Stimulated activated CD8-positive, alpha-beta memory T cell treated with anti-CD3 and anti-CD28 coated beads, Interleukin-7, amount 100 ng/mL, for 1 hour (primary cell): ENCODE measurements at places on chromosomes 13 and 19.
A peak's percentile ranks its signal among the peaks of the same experiment; 100 is the strongest.

GRCh38 chr13:101490406-101491015 lies 38.0 kb downstream of the ITGBL1 start:
- no peak for DNase-seq

GRCh38 chr19:31555634-31556215 lies 206.5 kb upstream of the TSHZ3 start:
- DNase-seq: no peak

DNA sequence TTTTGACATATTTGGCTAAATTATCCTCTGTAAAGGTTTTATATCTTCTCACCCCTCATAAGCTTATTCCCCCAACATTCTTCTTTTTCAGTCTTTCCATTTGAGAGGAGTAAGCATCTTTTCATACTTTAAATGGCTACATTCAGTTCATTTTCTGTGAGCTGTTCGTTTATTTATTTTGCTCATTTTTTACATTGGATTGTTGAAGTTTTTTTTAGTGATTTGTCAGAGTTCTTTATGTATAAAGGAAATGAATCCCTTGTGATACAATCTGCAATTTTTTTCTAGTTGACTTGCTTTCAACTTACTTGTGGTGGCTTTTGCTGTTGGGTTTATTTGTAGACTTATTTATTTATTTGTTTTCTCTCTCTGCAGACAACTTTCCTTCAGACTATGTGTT lies 250.3 kb downstream of the DLEU7 start:
- DNase-seq: no peak

DNA sequence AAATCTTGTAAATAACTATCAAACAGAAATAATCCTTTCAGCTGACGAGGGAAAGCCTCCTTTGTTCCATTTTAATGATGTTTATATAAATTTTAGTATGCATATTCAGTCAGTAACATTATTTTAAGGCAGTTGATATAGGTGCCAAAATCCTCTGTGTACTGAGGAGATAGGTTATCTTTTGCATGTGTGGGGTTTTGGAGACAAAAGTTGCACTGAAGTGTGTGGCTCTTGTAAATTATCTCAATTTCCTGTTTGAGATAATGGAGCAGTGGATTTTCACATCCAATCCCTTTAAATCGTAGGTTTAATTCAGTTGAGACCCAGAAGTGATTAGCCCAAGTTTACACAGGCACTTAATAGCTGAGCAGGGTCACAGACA lies 106.6 kb downstream of the RGCC start:
- no peak for DNase-seq

- DNase-seq: no peak
Observed at GRCh38 chr13:76717092-76717491, 169.1 kb downstream of the KCTD12 start.

GRCh38 chr19:47657719-47658118 lies 48.8 kb downstream of the BICRA start:
- DNase-seq: no peak

GRCh38 chr13:102020611-102021216 lies 381.1 kb downstream of the FGF14 start:
- no peak for DNase-seq

DNA sequence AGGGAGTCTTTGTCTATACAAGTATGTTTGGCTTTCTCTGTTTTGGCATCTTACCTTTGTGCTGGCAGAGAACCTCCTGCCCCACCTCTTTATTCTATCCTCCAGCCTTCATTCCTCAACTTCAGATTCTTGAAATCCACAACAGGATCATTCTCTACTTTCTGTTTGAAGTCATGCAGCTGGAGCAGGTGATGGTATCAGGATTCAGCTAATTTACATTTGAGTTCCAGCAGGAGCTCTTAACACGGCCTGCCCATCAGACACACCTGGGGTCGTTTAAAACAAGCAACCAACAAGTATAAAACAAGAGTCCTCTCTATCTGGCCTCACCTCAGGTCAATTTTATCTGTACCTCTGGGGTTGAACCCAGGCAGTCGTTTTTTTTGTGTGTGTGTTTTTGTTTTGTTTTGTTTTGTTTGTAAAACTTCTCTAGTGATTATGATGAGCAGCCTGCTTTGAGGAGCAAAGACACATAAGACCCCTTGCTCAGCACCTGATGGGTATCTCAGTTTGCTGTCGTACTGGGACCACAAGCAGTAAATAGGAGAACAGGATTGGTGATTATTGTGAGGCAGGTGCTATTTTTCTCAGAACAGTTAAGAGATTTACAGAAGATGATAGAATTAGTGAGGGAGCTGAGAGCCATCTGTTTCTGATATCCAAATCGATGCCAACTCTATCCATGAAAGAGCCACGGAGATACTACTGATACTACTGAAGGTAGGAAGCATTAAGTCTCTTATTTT lies 78.4 kb downstream of the GPC6 start:
- DNase-seq: no peak

DNA sequence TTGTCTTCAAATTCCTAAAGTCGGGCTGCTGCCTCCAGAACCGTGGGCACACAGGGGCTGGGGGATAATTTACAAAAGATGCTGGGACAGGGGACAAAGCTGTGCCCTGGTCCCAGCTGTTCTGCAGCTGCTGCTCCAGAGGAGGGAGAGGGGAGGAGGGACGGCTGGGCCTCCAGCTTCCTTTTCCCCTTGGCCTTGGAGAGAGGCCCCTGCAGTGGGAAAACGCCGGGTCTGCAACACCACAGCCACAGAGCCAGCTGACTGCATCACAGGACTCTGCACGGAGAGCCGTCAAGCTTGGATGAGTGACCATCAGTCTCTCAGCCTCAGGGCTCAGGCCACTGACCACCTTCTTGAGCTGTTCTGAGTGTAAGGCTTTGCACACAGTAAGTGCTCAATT lies 6.1 kb downstream of the DOCK6 start:
- DNase-seq: no peak

DNA sequence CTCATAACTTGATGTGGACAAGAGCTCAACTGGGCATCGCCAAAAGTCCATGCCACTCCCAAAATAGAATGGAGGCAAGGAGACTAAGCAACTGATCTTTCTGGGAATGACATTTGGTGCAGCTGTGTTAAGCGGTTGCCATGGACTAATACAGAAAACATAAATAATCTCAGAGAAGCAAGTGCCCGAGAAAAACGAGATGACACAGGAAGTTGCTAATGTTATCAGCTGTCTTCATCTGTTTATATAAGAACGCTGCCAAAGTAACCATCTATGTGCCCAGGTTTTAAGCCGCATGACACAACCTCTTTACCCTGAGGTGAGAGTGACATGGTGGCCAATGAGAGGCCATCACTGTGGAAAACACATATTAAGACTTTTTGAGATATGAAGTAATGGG lies 54.9 kb upstream of the SACS start:
- no peak for DNase-seq

- no peak for DNase-seq
Observed at GRCh38 chr13:55432814-55433213, 1707.9 kb upstream of the PRR20A start.

GRCh38 chr19:38674388-38675171 lies 27.1 kb downstream of the ACTN4 start:
- DNase-seq: no peak

DNA sequence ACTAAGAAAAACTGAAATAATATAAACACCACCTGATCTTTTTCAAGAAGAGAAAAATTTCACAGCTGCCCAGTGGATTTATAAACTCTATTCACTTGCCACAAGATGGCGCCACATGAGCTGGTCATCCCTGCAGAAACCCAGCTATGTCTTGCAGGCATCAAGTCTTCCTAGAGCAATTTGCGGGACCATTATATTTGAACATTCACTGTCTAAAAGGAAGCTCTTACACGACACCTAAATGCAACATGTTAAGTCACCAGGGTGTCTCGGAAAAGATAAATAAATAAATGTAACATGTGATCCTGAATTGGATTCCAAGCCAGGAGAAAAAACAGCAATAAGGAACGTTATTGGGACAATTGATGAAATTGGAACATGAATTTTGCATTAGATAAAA lies 20.3 kb upstream of the AKT2 start:
- peak; percentile 54 for DNase-seq

- no peak for DNase-seq
Observed at GRCh38 chr19:58555369-58555885, 522 bp upstream of the CHMP2A start.

- DNase-seq: peak; percentile 38
Observed at GRCh38 chr19:38263689-38264485, 486 bp upstream of the SPINT2 start.

DNA sequence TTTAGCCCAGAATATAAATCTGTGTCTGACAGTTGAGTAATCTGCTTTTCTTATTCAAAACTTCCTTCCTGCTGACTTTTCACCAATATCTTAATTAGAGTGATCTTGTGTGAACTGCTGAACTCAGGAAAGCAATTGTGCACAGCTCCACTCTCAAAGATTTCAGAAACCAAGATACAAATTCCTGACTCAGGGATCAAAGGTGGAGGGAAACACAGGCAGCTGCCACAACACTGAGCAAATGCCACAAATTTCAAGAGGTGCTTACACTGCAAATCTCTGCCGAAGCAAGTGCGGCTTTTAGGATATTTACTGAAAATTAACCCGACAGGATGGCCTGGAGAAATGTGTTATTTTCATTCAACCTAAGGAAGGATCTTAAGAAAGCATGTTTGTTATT lies 111.4 kb downstream of the STOML3 start:
- no peak for DNase-seq

- DNase-seq: no peak
Observed at GRCh38 chr13:108427355-108427754, 157.8 kb downstream of the TNFSF13B start.

GRCh38 chr19:29364224-29364726 lies 151.3 kb upstream of the UQCRFS1 start:
- DNase-seq: no peak

- no peak for DNase-seq
Observed at GRCh38 chr13:43514311-43514710, 272.5 kb downstream of the ENOX1 start.

- DNase-seq: no peak
Observed at GRCh38 chr19:2385053-2385721, 25.1 kb downstream of the TMPRSS9 start.

DNA sequence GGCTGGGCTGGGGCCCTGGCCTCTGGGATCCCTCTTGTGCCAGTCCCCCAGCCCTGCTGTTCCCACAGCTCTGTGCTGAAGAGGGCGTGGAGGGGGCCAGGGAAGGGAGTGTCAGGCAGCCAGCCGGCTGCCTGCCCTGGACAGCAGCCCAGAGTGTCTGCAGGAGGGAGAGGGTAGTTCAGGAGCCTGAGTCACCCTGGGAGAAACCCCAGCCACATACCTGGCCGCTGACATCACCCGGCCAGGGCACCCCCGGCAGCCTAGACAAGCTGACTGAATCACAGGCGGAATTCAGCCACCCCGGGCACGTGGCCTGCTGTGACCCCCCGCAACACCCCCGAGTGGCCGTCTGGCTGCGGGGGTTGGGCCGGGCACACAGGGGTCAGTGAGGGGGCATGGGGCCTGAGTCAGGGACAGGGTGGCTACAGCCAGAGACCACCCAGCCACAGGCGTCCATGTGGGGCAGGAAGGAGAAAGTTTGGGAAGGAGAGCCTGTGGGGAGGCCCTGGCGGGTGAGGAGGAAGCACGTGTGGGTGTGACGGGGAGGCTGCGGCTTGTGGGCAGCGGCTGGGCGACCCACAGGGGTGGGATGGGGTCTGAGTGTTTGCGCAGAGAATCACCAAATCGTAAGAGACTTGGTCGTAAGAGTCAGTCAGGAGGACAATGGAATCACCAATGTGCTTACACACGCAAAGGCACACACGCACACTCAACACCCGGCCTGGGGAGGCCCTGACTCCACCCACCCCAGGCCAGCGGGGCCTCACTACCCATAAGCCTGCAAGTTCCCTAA lies 11.9 kb upstream of the FOSB start:
- DNase-seq: no peak

GRCh38 chr19:58067240-58067912 lies 8.3 kb downstream of the ZNF135 start:
- no peak for DNase-seq

DNA sequence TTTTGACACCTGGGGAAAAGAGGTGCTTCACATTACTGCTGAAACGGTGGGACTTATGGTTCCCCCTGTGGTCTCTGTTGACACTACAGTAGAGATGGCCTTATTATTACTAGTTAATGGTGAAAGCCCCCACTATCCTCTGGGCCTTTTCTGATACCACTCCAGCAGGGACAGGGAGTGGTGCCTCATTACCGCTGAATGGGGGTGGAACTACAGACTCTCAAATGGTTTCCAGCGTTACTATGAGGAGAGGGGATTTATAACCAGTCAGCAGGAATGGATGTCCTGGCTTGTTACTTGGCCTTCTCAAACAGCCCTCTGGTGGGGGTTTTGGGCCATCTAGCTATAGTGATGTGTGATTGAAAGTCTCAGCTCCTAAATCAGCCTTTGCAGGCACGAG lies 96.7 kb upstream of the DIAPH3 start:
- DNase-seq: no peak
